ENCODE measurements at places on chromosomes 5 and 9. TPM values are rescaled to one million over a fixed set of nuclear protein-coding genes. Genes with fewer than 3 reads are reported as not detected.

The ACSL6 gene
- 8.2 TPM for total RNA-seq

The DIAPH1 gene
- 162 TPM for total RNA-seq

The OLFM1 gene
- total RNA-seq, result 0.70 TPM

The SLC45A2 gene
- total RNA-seq, result not detected

The PTTG1 gene
- total RNA-seq, result 137 TPM

The CEP72 gene
- total RNA-seq, result 18.7 TPM

The PCDHGA10 gene
- 0.12 TPM for total RNA-seq

The DDX4 gene
- 1.0 TPM for total RNA-seq

The GFI1B gene
- total RNA-seq, result not detected

DNA sequence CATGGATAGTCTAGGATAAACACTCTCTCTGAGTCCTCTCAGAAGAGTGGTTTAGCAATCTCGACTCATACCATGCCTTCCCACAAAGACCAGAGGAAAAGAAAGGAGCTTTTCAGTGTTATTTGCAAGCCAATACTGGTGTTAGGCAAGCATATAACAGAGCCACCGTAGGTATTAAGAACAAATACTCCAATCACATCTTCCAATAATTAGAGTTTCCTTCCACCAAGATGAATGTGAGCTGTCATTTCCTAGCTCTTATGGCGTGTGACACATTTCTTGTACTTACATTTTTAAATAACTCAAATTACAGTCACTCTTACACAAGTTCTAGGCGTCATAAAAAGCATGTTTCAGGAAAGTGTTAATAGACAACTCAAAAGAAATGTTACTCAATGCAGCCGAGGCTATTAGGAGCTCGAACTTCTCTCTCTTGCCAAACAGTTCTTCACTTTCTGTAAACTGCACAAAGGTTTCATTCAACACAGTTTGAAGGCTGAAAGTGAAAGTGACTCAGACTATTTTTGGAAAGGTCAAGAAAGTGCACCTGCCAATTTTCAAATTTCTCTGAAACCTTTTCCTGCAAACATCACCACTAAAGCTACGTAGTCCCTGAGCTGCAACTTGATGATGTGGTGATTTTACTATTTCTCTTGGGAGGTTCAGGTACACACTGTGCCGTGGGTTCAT, 153.8 kb downstream of the AUH start:
- peak overlapping the region; percentile 94 for H3K27ac ChIP-seq
- peak; percentile 36 for DNase-seq
- peaks cover 85% of the 10 kb centered on the region for H3K4me1 ChIP-seq
- H3K36me3 ChIP-seq, result peaks cover 38% of the 10 kb centered on the region
- H3K27me3 ChIP-seq, result no peaks in the 10 kb centered on the region

DNA sequence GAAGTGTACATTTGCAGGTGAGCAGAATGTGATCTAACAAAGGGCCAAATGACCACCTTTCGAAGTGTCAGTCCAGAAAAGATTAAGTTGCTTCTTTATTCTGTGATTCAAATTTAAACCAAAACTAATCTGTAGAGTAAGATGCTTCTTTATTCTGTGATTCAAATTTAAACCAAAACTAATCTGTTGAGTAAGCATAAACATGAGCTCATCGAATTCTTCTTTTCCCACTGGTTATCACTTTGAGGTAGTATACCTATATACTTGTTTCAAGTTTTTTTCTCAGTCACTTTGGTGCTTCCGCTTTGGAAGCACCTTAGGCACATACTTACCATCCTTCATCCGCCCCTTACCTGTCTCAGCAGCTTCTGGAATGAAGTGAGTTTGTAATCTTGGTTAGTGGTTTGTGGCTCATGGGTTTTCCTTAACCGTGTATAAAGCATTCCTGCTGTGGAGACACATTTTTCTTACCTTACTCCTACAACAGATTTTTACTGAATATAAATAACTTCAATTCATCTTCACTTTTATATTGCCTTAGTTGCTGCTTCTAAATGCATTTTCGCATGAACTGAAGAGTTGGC, 40.7 kb upstream of the CTXN3 start:
- H3K36me3 ChIP-seq, result no peaks in the 10 kb centered on the region
- no peaks in the 10 kb centered on the region for H3K4me1 ChIP-seq
- peaks cover 13% of the 10 kb centered on the region for H3K27me3 ChIP-seq

GRCh38 chr9:89902450-89903140, 297.8 kb downstream of the GADD45G start:
- no peak for DNase-seq
- H3K27me3 ChIP-seq, result peaks cover 38% of the 10 kb centered on the region
- no peaks in the 10 kb centered on the region for H3K36me3 ChIP-seq
- H3K27ac ChIP-seq, result no peak overlapping the region

- H3K36me3 ChIP-seq, result peaks cover 47% of the 10 kb centered on the region
- no peak for DNase-seq
- no peaks in the 10 kb centered on the region for H3K27me3 ChIP-seq
- peaks cover 21% of the 10 kb centered on the region for H3K4me1 ChIP-seq
- H3K4me3 ChIP-seq, result no peak overlapping the region
These were observed 94.1 kb downstream of the DOCK2 start for GRCh38 chr5:169731221-169731620.

GRCh38 chr5:82010696-82011095, 38.9 kb downstream of the ATG10 start:
- H3K4me3 ChIP-seq, result no peak overlapping the region
- DNase-seq, result no peak
- H3K27me3 ChIP-seq, result no peaks in the 10 kb centered on the region
- no peak overlapping the region for H3K27ac ChIP-seq
- peaks cover 4% of the 10 kb centered on the region for H3K36me3 ChIP-seq

DNA sequence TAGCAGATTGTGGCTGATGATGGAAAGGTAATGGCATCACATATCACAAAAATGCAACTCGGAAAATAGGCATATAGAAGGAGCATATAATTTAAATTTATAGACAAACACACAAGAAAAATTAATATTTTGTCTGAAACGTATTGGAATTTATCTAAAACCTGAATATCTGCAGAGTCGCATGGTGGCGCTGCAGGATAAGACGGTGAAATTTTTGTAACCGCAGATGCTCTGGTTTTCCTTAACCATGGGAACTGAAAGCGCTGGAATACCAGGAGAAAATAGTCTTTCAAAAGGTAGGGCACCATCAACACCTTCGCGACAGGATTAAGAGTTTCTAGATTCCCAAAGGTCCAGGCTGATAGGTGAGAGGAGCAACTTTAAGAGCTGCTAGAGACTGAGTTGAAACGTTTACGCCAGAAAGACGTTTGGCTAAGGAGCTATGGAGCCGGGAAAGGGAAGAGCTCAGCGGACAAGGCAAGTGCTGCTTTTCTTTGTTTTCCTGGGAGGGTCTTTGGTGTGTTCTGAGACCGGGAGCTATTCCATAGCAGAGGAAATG, 11.0 kb upstream of the PCDHB15 start:
- H3K27ac ChIP-seq, result no peak overlapping the region
- H3K27me3 ChIP-seq, result peaks cover 10% of the 10 kb centered on the region
- H3K36me3 ChIP-seq, result peaks cover 9% of the 10 kb centered on the region
- DNase-seq, result no peak
- H3K4me1 ChIP-seq, result no peaks in the 10 kb centered on the region

GRCh38 chr5:160171666-160172065, 52.4 kb upstream of the PWWP2A start:
- H3K4me1 ChIP-seq, result no peaks in the 10 kb centered on the region
- DNase-seq, result no peak
- H3K4me3 ChIP-seq, result no peak overlapping the region
- H3K27ac ChIP-seq, result no peak overlapping the region
- H3K36me3 ChIP-seq, result no peaks in the 10 kb centered on the region
- H3K27me3 ChIP-seq, result peaks cover 18% of the 10 kb centered on the region

DNA sequence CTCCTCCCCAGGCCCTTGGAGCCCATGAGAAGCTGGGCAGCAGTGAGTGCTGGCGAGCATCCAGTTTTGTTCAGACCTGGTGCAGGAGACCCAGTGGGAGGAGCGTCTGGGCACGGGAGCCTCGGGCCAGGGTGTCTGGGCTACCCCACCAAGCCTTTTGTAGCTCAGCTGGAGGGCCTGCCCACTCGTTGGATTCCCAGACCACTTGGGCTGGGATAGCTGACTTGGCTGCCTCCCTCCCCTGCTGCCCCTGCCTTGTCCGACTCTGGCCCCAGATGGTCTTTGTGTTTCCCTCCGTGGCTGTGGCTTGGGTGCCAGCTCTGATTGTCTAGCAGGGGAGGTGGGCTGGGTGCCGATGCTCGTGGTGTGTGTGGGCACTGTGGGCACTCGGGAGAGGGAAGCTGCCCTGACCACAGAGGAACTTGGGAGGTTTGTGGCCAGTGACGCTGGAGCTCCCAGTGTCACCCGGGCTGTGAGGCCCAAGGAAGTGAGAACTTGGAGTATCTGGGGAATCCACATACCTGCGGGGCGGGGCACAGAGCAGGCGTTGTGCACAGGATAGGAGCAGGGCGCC, 47.3 kb downstream of the WNK2 start:
- no peak overlapping the region for H3K27ac ChIP-seq
- no peak for DNase-seq
- H3K4me3 ChIP-seq, result no peak overlapping the region

GRCh38 chr9:81682797-81683196, 6.5 kb downstream of the TLE1 start:
- H3K4me1 ChIP-seq, result peaks cover 21% of the 10 kb centered on the region
- no peak overlapping the region for H3K27ac ChIP-seq
- peaks cover 3% of the 10 kb centered on the region for H3K36me3 ChIP-seq
- no peak for DNase-seq

DNA sequence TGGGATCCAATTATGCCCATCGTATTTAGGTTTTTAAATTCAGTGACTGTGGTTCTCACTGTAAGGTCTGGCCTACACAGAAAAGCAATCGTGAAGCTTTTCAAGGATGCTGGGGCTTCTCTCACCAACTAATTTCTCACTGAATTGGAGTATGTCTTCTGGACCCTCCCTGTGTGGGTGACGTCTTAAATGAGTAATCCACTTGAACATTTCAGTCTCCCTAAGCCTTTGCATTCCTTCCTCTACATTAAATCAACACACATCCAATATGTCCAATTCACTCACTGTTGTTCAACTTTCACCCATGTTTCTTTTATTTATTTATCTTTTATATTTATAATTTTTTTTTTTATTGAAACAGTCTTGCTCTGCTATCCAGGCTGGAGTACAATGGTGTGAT, 12.5 kb upstream of the BTF3 start:
- no peaks in the 10 kb centered on the region for H3K36me3 ChIP-seq
- H3K4me1 ChIP-seq, result no peaks in the 10 kb centered on the region
- no peak overlapping the region for H3K4me3 ChIP-seq
- no peak for DNase-seq
- H3K27me3 ChIP-seq, result peaks cover 24% of the 10 kb centered on the region

DNA sequence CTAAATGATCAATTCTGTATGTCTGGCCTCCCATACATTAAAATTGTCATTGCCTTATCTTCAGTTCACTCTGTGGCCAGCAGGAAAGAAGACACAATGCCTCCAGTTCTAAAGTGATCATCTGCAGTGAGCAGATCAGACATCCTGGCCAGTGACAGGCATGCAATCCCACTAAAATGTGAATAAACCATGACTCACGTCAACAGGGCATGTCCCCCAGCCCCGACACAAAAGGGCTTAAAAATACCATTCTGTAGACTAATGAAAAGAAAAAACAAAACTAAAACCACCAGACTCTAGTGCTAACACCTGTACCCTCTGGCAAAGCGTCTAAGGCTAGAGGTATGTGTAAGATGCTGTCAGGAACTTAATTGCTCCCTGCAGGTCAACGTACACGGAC, 38.5 kb downstream of the DDX31 start:
- no peak for DNase-seq
- no peaks in the 10 kb centered on the region for H3K27me3 ChIP-seq
- H3K36me3 ChIP-seq, result peaks cover 13% of the 10 kb centered on the region
- H3K4me1 ChIP-seq, result no peaks in the 10 kb centered on the region
- no peak overlapping the region for H3K27ac ChIP-seq

DNA sequence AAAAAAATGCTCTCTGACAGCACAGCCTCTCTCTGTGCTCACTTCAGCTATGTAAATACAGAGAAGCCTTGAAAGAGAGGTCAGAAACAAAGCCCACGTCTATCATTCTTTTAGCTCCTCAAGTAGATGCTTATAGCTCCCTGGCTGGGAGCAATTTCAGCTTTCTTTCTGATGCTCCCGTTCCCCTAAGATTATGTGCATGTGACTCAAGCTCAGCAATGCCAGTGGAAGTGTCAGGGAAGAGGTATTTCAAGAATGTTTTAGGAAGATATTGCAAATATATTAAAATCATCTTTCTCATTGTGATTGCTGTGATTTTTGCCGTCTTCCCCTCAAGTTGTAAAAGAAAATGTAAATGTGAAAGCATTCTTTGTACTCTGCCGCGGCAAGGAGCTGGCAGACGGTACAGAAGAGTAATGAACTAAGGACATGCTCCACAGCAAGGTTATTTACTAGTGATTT, 1353.7 kb upstream of the ACO1 start:
- peaks cover 3% of the 10 kb centered on the region for H3K27me3 ChIP-seq
- H3K4me3 ChIP-seq, result peak overlapping the region; percentile 3
- no peaks in the 10 kb centered on the region for H3K4me1 ChIP-seq
- H3K27ac ChIP-seq, result no peak overlapping the region

- no peak overlapping the region for H3K4me3 ChIP-seq
- DNase-seq, result no peak
- no peaks in the 10 kb centered on the region for H3K36me3 ChIP-seq
- H3K4me1 ChIP-seq, result no peaks in the 10 kb centered on the region
These were observed 89.7 kb upstream of the CCDC152 start for GRCh38 chr5:42666869-42667268.

- no peak overlapping the region for H3K27ac ChIP-seq
- peaks cover 11% of the 10 kb centered on the region for H3K27me3 ChIP-seq
- peak; percentile 84 for DNase-seq
- no peaks in the 10 kb centered on the region for H3K4me1 ChIP-seq
- H3K36me3 ChIP-seq, result no peaks in the 10 kb centered on the region
These were observed 24.6 kb downstream of the CDHR2 start for GRCh38 chr5:176573564-176574296.

DNA sequence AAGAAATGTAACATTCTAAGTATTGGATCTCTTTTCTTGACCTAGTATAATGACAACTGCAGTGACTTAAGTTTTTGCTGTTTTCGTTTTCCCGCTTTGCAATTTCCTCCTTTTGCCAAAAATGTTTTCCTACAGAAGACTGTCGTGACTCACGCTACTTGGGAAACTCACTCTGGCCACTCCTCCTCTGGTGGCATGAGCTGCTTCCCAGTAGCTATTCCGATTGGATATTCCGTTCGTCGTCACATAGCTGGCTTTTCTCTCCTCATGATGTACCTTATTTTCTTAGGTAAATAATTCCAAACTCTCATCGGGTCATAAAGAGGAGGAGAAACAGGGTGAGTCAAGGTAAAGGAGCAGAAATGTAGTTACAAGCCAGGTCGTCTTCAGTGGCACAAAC, 64.9 kb downstream of the GOLPH3 start:
- DNase-seq, result no peak
- H3K27me3 ChIP-seq, result no peaks in the 10 kb centered on the region
- no peak overlapping the region for H3K27ac ChIP-seq
- H3K4me3 ChIP-seq, result no peak overlapping the region
- H3K4me1 ChIP-seq, result no peaks in the 10 kb centered on the region
- H3K36me3 ChIP-seq, result peaks cover 13% of the 10 kb centered on the region

- H3K4me1 ChIP-seq, result peaks cover 3% of the 10 kb centered on the region
- no peak for DNase-seq
- peaks cover under 1% of the 10 kb centered on the region for H3K36me3 ChIP-seq
- H3K4me3 ChIP-seq, result no peak overlapping the region
- peaks cover 29% of the 10 kb centered on the region for H3K27me3 ChIP-seq
These were observed 47.4 kb downstream of the PRKACG start for GRCh38 chr9:68966496-68966944.

- DNase-seq, result no peak
- H3K4me3 ChIP-seq, result peak overlapping the region; percentile 55
- H3K27me3 ChIP-seq, result no peaks in the 10 kb centered on the region
- H3K36me3 ChIP-seq, result peaks cover 5% of the 10 kb centered on the region
These were observed 286.1 kb downstream of the ARHGAP26 start for GRCh38 chr5:143056339-143056704.
